Stimulated activated CD4-positive, alpha-beta T cell treated with anti-CD3 and anti-CD28 coated beads, Interleukin-15, amount 100 ng/mL, for 48 hours (primary cell): ENCODE measurements at places on chromosomes 7 and 10.

GRCh38 chr10:34726862-34727261 is 88.2 kb downstream of the PARD3 start:
- no peak for DNase-seq

DNA sequence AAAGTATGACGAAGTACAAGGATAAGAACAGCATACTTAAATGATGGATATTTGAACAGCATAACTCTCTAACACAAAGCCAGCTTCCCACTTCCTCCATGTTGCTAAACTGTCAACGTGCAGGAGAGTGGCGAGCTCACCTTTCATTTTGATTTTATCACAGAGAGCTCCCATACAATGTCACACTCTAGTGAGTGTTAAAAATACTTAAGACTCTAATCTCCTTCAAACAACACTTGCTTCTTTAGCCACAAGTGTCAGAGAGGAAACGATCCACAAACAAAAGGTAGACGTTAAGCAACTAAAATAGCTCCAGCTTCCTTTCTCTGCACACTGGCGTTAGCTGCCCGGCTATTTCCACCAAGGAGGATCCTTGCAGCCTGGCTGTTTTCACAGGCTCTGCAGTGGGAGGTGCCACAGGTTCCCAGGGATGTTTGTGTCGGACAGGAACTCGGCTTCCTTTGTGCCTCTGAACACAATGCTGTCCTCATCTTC is 194.6 kb downstream of the COBL start:
- DNase-seq, result no peak

GRCh38 chr7:37540917-37541316 is 92.3 kb upstream of the ELMO1 start:
- no peak for DNase-seq

GRCh38 chr7:55192723-55193122 is 172.4 kb upstream of the LANCL2 start:
- DNase-seq, result no peak

GRCh38 chr10:50623663-50624412 is at the start of gene SGMS1:
Gene SGMS1, minus strand, starts transcription at chr10:50623956. Its CDS starts 279,842 bp downstream, at chr10:50344114.
- peak; percentile 72 for DNase-seq

- no peak for DNase-seq
Measured at GRCh38 chr10:11007476-11008020, 10.1 kb upstream of the CELF2 start.

DNA sequence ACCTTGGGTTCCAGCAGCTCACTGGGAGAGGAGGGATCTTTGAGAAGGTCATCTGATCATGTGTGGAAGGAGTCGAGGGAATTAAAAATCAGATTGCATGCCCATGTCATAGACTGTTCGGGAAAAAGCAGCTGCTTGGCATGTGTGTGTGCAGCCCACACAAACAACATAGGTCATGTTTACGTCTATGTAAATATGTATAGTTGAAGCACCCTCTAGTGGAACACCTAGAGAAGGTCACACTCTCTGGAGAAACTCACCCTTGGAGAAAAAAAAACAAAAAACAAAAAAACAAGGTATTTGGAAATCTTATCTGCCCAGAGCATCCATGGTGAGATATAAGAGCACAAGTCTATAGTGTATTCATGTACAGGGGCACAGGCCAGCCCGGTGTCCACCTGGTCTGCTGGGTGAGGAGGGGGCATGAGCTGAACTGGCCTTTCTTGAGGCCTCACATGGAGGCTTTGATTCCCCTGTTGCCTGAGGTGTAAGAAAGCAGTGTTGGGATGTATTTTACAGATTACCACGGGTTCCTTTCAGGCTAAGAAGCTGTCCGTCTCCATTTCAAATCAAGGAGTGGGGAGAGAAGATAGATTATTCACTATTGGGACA is 98.0 kb downstream of the NPY start:
- DNase-seq, result no peak

DNA sequence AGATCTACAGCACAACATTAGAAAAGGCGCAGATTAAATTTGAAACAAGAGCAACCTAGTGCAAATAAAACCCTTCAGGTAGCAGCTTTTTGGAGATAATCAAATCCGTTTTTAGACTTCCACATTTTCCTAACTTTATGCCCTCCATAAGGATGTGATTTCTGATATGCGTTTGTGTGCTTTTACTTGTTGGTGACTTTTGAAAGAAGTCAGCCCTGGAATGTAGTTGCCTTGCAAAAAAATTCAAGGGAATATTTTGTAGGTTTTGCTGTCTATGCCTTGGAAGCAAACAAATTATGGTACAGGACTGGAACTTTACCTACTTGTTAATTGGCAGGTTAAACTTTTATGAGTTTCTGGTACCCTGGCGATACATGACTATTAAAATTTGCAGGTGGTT is 86.7 kb upstream of the HDAC9 start:
- no peak for DNase-seq

GRCh38 chr7:833601-834258 is 1.5 kb downstream of the SUN1 start:
- no peak for DNase-seq

- no peak for DNase-seq
Measured at GRCh38 chr10:119233123-119233820, 25.9 kb downstream of the GRK5 start.

DNA sequence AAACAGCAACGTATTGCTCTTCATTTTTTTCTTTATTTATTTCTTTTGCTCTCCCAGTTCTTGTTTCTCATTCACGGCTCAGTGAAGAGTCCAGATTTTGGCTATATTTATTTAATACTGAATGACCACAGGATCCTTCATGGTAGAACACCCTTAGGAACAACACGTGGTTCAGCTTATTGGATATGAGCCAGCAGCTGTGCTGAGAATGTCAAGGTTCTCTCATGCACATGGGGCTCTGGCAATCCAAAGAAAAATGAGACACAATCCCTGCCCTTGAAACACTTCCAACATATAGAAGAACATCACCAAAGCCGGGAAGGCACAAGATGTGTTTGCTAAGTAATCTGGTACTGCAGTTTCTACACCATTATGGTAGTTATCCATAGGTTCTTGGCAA is 852.9 kb downstream of the SORCS1 start:
- no peak for DNase-seq

DNA sequence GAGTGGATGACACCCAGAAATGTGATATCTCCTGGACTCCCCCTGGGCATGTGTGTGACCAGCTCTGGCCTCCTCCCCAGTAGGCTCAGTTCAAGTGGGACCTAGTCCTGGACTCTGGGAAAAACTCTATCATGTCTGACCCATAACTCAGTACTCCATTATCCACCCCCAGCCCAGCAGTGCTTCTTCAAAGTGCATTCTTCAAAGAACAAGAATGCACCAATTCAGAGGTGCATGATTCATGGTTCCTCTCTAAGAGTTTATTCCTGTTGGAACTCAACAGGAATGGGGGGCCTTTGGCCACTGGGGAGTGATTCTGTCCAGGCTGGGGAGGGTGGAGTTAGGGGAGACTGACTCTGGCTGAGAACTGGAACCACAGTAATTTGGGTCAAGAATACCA is 173.6 kb upstream of the CXCL12 start:
- no peak for DNase-seq

GRCh38 chr7:105480931-105481330 is 41.1 kb downstream of the PUS7 start:
- no peak for DNase-seq

DNA sequence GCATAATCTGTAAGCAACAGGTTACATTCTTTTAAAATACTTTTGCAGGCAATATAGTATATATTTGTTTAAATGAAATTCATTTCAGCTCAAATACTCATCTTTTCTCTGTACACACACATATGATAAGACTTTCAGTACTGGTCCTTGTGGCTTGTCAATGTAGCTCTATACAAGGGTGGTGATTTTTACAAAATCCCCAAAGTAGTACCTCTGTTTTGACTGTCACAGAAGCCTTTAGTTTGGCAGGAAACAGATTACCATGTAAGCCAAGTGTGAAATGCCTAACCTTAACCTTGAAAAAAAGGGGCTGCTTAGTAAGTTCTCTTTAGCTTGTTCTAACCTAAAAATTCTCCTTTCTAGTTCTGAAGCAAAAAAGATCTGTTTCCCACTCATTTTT is 87.9 kb downstream of the KCND2 start:
- no peak for DNase-seq

- DNase-seq, result no peak
Measured at GRCh38 chr10:6136215-6137201, 47.7 kb downstream of the RBM17 start.

GRCh38 chr10:12508165-12508564 is 158.8 kb downstream of the CAMK1D start:
- no peak for DNase-seq

- no peak for DNase-seq
Measured at GRCh38 chr10:113293167-113293566, 259.7 kb upstream of the HABP2 start.

DNA sequence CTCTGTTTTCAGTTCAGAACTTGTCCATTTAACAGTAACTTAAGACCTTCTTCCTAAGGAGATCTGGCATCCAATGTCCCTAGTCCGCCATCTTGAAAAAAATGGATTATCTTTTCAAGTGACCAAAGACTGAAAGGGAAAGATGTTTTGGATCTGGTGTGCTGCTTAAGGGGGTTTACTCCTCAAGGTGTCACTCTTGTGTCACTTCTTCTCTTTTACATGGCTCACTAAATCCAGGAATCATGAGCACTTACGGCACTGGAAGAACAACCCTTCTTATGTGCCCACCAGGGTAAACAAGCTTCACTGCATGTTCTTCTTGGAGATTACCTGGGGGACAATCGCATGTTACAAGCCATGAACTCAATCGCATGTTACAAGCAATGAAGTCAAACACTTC is 43.7 kb downstream of the ANXA8 start:
- DNase-seq, result no peak

GRCh38 chr10:49631975-49632374 is 18.1 kb downstream of the CHAT start:
- DNase-seq, result no peak

GRCh38 chr7:125032943-125033342 is 103.3 kb upstream of the POT1 start:
- no peak for DNase-seq

GRCh38 chr7:151276666-151277590 is 28.4 kb upstream of the SMARCD3 start:
- DNase-seq, result peak; percentile 62

DNA sequence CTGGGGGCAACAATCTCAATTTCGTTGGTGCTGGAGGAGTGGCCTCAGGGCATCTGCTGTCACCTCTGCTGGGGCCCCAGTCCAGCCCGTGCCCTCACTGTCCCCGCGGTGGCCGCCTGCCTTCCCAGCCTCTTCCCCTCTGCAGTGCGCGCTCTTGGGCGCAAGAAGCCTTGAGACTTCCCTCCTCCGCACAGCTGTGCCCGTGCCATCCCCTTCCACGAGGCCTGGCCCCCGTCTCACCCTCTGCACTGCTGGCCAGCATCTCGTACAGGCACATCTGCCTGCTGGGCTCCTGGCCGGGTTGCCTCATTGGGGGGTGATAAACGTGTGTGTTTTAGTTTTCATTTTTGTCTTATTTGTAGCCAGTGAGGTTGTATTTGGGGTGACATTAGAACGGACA is 14.0 kb downstream of the IDI2 start:
- DNase-seq, result no peak

DNA sequence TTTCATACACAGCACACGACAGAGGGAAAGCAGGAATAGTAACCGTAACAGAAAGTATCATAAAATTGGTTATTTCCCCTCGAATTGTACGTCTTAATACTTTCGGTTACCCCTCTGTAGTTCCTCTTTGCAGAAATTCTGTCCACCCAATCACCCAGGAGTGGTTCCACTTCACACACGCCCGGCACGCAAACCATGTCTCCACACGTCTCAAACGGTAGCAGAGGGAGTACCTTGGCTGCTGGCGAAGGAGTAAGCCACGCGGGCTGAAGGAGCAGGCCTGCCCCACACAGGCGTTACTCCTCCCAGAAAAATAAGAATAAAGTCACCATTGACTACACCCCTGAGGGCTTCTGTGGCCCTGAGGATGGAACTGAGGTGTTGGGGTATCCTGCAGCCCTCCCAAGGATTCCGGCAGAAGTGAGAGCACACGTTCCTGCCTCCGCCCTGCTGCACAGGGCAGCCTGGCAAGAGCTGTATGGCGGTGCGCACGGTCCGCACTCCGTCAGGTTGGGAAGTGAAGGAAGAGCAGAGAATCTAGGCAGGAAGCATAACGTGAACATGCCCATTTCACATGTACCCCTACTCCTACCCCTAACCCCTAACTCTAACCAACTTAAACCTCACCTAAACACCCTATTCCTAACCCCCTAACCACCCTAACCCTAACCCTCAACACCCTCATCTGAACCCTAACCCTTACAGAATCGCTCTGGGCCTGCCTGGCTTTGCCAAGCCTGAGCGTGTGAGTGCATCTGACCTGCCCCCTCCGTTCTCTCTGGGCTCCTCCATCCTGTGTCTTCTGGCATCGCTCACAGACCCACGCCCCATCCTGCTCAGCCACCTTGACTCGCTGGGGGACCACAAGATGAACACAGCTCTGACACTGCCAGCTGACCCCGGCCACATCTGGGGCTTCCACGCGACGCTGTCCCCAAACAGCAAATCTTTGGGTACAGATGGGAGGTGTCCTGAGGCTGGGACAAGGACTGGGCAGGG is 18.2 kb downstream of the GPR146 start:
- DNase-seq, result no peak

GRCh38 chr7:2929321-2930201 is 85.5 kb upstream of the GNA12 start:
- no peak for DNase-seq

DNA sequence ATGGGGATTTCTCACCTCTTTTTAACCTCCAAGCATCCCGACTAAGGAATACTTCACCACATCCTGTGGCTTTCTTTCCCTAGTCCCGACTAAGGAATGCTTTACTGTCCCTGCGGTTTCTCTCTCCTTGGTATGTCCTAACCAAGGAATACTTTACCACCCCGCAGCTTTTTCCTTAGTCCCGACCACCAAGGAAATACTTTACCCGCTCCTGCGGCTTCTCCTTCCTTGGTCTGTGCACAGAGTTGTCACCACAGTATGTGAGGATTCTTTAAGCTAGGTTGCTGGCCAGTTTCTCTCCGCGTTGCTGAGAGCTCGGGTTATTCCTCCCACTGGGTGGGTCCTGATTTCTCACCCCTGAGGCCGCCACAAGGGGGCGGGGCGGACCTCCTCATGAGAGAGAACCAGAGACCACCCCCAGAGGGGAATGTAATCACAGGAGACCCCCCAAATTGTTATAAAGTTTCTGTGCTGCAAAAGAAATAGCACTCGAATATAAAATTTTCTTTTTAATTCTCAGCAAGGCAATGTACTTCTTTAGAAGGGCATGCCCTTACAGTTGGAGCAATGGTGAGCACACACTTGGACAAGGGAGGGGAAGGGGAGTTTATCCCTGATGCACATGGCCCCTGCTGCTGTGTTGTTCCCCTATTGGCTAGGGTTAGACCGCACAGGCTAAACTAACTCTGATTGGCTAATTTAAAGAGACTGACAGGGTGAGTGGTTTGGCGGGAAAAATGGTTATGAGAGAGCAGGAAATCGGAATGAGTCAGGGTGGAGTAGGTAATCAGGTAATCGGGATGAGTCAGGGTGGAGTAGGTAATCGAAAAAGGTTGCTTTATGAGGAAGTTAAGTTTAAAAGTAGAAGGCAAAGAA is 12.8 kb downstream of the SUGCT start:
- no peak for DNase-seq
